Activated naive CD4-positive, alpha-beta T cell (primary cell): ENCODE measurements at places on chromosomes 1 and 21.

DNA sequence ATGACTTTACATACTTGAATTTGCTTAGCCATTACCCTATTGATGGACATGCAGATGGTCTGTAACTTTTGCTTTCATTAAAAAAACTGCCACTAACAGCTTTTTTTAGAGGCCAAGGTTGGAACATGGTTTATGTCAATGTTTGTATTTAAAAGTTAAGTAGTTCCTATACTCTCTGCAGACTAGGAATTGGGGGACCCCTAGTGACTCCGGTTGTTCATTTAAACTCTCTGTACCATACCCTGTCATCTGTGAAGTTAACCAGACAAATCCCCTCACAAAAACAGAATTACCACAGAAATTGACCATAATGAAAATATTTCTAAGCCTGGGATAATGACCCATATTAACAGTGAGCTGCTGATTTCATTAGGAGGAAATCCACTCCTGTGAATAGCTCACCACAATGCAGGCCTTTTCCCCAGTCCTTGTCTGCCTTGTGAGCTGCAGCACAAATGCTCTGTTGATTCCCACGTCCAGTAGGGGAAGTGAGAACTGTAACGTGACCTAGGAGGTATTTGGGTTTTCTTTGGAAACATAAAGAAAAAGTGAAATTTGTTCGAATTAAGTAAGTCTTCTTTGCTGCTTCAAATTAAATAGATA is 30.2 kb upstream of the CD101 start:
- no peak for DNase-seq

- no peak for DNase-seq
Measured at GRCh38 chr21:44940116-44940631, 345 bp downstream of the SLX9 start.

GRCh38 chr1:17909634-17910033 is 154.5 kb downstream of the ACTL8 start:
- DNase-seq: no peak

DNA sequence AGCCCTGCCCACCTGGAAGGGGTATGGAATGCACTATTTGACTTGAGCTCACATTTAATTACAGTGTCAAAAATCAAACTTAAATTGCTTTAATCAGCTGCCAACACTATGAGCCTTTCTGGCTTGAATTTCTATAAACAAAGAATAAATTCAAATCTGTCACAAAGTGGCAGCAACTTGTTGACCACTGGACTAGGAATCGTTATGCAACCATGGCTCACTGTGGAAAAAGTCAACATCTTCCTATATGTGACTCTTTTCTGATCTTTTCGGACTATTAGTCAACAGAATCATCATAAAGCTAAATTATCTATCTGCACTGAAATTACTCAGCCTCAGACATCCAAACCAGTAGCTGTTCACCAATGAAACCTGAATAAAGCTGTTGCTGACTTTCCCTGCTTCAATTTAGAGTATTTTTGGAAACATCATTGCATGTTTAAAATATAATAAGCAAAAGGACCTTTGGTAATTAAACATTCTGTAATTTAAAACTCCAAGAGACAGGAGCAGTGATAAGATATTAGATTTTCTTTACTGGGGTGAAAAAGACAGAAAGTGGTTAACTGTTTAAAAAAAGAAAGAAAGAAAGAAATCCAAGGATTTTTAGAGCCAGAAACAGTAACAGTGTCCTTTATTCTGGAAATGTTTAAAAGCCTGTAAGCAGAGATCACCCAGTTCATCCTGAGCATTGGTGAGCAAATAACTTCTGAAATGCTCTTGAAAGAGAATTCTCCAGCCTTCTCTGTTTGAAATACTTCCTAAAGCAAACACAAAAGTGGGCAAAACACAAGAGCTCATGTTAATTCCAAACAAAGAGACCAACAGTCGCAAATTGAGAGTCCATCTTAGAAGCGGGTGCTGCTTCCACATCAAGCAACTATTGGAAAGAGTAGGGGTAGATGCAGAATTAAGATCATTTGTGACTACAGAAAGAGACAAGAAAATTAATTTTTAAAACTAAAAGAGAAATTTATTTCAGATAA is 26.2 kb upstream of the ERG start:
- DNase-seq: no peak

DNA sequence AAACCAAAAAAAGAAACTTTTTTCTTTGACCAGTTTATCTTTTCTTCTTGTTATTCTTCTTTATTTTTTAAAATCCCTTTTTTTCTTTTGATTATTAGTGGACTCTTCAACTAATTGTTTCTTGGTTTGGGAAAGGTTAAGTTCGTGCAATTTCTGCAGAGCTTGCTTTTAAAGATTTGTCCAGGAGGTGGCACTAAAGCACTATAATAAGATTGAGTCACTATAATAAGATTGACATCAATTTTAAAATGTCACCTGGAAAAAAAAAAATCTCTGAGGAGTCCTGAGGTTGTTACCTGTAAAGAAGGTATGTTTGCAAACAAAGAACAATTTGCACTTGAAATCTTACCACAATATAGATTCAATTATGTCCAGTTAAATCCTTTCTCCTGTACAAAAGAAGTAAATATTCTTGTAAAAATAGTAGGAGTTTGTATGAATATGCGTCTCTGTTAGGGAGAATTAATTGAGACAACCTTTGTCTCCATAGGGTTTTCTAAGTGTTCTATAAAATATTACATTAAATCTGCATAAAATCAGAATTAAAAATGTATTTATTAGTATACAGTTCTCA is 166.7 kb downstream of the ADGRL4 start:
- DNase-seq: no peak

DNA sequence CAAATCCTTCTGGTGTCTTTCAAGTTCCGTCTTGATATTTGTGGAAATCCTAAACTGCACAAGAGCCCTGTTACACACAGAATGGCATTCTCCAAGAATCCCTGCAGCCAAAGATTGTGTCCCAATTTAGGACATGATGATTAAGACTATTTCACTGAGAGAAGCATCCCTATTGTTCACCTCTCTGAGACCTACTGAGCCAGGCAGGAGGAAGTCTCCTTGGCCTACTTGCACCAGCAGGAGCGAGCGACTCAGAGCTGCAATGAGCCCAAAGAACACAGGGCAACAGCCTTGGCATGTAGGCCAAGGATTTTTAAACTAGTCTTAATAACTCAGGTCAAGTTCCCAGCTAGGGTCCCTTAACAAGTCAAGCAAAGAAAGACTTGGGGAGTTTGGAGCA is 79.4 kb upstream of the RUNX1 start:
- no peak for DNase-seq

DNA sequence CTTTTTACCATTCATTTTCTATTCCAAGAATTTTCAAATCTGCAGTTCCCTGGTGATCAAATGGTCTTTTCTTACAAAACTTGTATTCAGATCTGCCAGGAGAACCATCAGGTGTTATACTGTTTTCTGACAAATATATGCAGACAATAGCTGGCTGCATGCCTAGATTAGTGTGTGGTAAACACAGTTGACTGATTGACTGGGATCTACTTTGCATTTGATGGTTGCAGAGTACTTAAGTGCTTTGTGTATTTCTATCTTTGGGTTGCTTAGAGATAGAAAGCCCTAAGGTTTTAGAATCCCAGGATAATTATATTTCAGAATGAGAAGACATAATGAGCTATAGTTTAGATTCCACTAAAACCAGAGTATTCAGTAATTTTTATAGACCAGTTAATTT is 102.0 kb upstream of the CHODL start:
- DNase-seq: no peak

GRCh38 chr1:111369645-111370044 is 57.9 kb downstream of the OVGP1 start:
- DNase-seq: no peak

- no peak for DNase-seq
Measured at GRCh38 chr1:203555076-203555475, 61.1 kb downstream of the OPTC start.

DNA sequence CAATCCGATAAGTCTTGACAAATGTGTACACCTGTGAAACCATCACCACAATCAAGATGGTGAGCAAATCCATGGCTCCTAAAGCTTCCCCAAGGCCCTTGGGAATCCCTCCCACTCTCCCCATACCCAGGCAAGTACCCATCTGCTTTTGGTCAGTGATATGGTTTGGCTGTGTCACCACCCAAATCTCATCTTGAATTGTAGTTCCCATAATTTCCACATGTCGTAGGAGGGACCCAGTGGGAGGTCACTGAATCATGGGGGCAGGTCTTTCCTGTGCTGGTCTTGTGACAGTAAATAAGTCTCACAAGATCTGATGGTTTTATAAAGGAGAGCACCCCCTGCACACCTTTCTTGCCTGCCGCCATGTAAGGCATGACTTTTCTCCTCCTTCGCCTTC is 14.6 kb upstream of the GUCA2B start:
- no peak for DNase-seq

DNA sequence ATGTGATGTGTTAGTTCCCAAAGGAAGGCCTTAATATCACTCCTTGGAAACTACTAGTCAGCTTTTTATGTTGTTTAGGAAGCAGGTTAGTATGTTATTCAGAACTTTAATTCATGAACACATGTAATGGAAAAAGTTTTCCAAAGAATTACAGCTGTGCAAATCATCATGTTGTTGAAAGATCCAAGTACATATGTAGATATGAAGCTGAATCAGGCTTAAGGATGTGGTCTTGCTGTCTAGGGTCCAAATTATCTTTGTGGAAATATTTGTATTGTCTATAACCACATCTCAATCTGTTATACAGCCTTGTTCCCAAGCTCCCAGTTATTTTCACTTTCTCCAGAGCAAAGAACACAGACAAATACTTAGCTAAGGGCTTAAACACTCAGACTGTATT is 231.6 kb downstream of the TPR start:
- DNase-seq: no peak

DNA sequence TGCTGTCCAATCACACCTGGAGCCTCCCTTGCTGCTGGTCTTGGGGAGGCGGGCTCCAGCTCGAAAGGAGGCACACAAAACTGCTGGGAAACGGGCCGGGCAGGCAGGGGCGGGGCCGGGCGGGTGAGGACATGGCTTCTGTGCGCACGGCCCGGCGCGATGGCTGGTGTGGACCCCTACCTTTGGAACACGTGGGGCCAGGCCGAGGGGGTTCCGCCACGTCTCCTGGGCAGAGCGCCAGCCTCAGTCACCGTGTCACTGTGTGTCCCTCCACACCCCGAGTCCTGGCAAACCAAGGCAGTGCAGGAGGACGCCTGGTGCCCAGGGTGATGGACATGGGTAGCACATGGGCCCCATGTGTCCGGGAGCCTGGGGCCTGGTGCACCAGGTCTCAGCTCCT is 42.0 kb upstream of the ADARB1 start:
- DNase-seq: no peak
